ENCODE measurements at places on chromosomes 2 and 18.

- no peak for DNase-seq
Observed at GRCh38 chr2:19846030-19846429, 55.8 kb downstream of the TTC32 start.

- peak; percentile 24 for DNase-seq
Observed at GRCh38 chr2:175840256-175840655, 161.8 kb downstream of the LNPK start.

DNA sequence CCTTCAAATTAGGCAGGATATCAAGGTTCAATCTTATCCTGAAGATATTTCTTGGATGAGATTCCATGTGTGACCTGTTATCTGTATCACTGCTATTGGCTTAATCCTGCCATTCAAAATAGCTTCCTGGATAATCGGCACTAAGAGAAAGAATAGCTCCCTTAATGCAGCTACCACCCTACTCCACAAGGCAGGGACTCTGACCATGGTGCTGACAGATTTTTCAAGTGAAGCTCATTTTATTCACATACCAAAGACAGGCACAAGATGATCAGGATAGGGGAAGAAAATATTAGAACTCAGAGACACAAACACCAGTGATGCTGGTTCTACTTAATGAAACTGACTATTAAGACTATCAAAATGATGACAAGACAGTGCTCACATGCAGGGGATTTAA, 74.9 kb downstream of the ORC4 start:
- peak; percentile 33 for DNase-seq

GRCh38 chr2:138722316-138722715, 57.9 kb downstream of the NXPH2 start:
- no peak for DNase-seq

DNA sequence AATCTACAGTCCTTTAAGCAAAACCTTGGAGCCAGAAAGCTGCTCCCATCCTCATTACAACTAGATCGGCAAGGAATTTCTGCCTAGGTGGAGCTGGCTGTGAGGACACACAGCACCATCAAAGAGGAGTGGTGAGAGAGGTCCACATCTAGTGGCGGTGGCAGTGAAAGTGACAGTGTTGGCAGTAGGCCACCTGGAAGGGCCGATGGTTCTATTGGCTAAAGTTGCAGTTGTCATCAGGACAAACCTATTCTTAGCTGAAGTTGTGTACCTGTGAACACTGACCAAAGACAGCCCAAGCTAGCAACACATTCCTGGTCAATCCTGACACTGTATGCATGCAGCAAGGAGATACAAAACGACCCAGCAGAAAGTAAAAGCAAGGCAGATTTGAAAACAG, 218.1 kb upstream of the CHAC2 start:
- DNase-seq: no peak

DNA sequence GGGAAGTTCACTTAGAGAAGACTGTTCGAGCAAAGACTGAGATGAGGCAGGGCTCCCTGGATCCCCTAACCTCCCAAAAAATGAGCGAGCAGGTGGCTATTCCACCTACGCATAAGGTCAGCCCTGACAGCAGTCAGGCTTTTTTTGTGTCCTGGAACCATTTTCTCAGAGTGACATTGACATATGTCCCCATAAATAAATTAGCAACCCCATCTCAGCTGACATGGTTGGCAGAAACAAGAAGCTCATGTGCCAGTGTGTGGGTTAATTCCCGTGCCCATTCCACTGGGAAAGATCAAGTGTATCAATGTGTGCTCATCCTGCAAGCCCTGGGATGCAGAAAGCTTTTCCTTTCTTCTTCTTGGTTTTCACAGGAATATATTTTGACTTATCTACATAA, 740.4 kb upstream of the CELF4 start:
- no peak for DNase-seq

GRCh38 chr18:59917422-59917821, 17.6 kb downstream of the PMAIP1 start:
- DNase-seq: no peak

GRCh38 chr18:77020561-77020960, 112.0 kb downstream of the MBP start:
- no peak for DNase-seq

DNA sequence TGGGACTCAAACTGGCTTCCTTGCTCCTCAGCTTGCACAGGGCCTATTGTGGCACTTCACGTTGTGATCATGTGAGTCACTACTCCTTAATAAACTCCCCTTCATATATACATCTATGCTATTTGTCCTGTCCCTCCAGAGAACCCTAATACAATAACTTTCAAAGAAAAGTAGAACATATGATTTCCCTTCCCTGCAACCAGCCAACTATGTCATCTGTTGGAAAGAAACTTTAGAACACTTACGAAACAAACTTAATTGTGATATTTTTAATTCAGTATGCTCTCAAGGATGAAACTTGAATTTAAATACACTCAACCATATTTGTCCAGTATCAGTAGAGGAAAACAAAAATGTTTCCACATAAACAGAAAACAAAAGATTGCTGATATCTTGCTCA, 84.4 kb downstream of the DYM start:
- DNase-seq: no peak

DNA sequence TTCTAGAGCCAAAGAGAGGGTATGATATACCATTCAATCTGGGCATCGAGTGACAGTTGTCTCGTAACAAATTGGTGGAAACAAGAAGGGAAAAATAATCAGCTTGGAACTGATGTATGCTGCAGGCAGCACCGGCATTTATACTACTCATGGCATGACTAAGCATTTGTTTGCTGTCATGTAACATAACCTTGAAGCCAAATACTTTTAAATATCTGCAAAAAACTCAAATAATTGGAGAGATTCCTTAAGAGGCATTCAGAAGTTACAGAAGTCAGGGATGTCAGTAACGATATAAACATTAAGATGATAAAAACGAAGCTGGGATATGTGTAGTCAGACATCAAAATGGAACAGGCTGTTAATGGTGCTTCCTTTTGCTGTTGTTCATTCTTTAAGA, 157.3 kb upstream of the MMADHC start:
- no peak for DNase-seq
